Natural killer cell treated with Interleukin-12 subunit alpha and Interleukin-12 subunit beta and Interleukin-15 and Interleukin-18, amount 100 ng/mL, for 72 hours (primary cell): ENCODE measurements at places on chromosomes 1 and 21. TPM values are rescaled to one million over a fixed set of nuclear protein-coding genes. Genes with fewer than 3 reads are reported as not detected.

KCNJ9 gene
- not detected for total RNA-seq

NCF2 gene
- 20.5 TPM for total RNA-seq

LAPTM5 gene
- total RNA-seq = 153 TPM

RNASEL gene
- total RNA-seq = 5.1 TPM

RAB7B gene
- not detected for total RNA-seq

AJAP1 gene
- not detected for total RNA-seq

KCNJ6 gene
- total RNA-seq = not detected

CSF3R gene
- 0.64 TPM for total RNA-seq

SYNC gene
- total RNA-seq = not detected

PKP1 gene
- not detected for total RNA-seq

FMO3 gene
- total RNA-seq = not detected

IGSF3 gene
- total RNA-seq = 0.24 TPM

ATP8B2 gene
- total RNA-seq = 60.6 TPM

COL18A1 gene
- total RNA-seq = 0.31 TPM

AGMAT gene
- total RNA-seq = 3.4 TPM

C1QB gene
- not detected for total RNA-seq

BEST4 gene
- total RNA-seq = not detected

PCAT6 gene
- 1.0 TPM for total RNA-seq

ATP1A4 gene
- not detected for total RNA-seq

PLA2G2A gene
- total RNA-seq = not detected

SLC44A3 gene
- total RNA-seq = not detected

WDR47 gene
- total RNA-seq = 15.1 TPM

DISP3 gene
- 1.8 TPM for total RNA-seq

INSRR gene
- 0.14 TPM for total RNA-seq

SHE gene
- total RNA-seq = not detected

DFFA gene
- total RNA-seq = 59.4 TPM

TAS1R3 gene
- total RNA-seq = 0.89 TPM

UBE2U gene
- not detected for total RNA-seq

CHODL gene
- 0.26 TPM for total RNA-seq

NCAM2 gene
- total RNA-seq = not detected

CRB1 gene
- total RNA-seq = 0.59 TPM

PPM1J gene
- not detected for total RNA-seq

LCE6A gene
- total RNA-seq = not detected

CNTN2 gene
- not detected for total RNA-seq

TRIM46 gene
- 9.3 TPM for total RNA-seq
